ENCODE measurements at places on chromosomes 2 and 18.
A peak's percentile ranks its signal among the peaks of the same experiment; 100 is the strongest.

- DNase-seq, result no peak
These were observed 137.0 kb downstream of the NCKAP5 start for GRCh38 chr2:133431289-133431688.

DNA sequence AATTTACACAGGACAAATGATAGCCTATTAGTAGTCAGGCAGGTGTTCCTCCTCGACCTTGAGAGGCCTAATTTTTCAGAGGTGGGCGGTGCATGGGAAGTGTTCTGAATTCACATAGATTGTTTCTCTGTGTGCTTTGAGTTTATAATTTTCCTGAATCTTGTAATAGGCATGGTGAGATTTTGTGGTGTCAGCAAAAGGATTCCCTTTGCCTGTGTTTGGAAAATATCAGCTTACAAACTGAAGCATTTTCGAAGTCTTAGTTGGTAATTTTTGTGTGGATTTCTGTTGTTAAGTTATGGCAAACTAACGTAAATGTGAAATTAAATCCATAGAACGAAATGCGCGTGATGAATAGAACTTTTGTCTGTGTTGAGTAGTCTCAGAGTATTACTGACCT, 194.0 kb upstream of the RBMS1 start:
- DNase-seq, result no peak

- no peak for DNase-seq
These were observed at the start of gene LRP1B for GRCh38 chr2:142131010-142131669. TSS of gene LRP1B (minus strand) at chr2:142131016. CDS start at chr2:142130729, 287 bp downstream.

DNA sequence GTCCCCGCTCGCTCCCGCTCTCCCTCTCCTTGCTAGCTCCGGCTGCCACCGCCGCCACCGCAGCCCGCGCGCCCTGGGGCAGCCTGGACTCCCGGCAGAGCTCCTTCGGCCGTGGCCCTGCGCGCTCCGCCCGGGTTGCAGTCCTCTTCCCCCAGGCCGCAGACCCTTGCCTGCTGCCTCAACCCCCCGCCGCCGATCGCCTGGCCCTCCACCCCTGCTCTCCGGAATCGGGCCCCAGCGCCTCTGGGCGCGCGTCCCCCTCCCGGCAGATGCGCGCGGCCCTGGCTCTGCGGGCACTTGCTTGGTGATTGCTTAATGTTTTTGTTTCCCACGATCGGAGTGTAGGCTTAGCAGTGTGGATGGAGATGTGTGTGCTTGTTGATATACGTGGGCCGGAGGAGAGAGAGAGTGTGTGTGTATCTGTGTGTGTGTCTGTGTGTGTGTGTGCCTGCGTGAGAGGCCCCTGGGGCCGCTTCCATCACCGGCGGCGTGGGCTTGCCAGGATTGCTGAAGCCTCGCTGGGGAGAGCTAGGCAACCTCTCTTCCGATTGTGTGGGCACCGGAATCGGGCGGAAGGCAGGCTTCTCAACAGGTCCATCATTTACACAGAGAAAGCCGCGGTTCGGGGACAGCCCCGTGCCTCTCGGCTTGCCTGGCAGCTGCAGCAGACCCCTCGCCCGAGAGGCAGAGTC, 877 bp downstream of the INHBB start:
- DNase-seq, result no peak

DNA sequence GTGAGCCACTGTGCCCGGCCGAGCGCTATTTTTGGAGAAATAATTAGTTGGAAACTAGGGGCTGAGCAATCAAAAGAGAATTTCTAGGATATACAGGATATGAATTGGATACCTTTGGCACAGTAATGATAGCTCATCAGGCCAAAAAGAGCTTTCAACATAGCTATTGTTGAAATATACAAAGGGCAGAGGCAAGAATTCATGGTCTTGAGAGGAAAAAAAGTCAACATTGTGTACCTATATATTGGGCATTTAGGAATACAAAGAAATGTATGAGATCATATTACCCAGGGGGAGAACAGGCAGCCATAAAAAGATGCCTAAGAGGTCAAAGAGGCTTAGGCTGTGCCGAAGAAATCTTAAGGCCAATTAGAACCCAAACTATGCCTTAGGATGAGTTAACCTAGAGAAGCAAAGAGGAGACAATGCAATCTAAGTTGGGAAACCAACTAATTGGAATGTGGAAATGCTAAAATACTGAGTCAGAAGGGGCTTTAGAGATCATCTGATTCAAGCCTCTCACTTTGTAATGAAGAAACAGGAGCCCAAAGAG, 99.0 kb downstream of the RBBP8 start:
- DNase-seq, result no peak

- no peak for DNase-seq
These were observed 17.3 kb downstream of the NOL4 start for GRCh38 chr18:34207344-34207851.

- DNase-seq, result peak; percentile 59
These were observed 24.6 kb upstream of the CASP10 start for GRCh38 chr2:201158111-201158929.

DNA sequence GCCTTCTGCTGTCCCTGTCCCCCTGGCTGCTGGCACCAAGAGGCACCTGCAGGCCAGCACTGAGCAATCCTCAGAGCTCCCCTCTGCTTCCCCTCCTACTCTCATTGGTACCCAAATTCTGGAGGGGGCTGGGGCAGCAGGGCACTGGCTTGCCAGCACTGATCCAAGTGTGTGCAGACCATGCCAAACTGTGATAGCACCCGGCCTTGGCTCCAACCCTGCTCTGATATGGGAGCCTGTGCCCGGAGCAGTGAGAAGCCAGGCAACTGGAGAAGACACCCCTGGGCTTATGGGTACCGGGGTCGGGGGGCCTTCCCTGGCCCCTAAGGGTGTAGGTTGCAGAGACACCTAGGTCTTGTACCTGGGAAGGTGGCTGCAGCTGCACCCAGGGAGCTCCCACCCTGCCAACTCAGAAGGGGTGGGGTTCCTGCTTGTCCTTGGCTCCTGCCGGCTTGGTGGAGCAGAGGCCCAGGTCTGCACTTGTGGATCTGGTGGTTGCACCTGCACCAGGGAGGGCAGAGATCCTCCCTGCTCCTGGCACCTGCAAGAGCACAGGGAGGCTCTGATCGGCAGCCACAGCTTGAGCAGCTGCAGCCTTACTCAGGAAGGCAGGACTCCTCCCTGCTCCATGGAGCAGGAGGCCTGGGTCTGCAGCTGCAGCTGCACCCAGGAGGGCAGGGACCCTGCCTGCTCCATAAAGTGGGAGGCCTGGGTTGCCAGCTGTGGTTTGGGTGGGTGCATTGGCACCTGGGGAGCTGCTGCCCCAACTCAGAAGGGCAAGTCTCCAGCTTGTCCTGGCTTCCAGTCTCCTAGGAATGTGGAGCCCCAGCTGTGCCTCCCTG, 96.3 kb downstream of the BCL2L11 start:
- no peak for DNase-seq

- DNase-seq, result no peak
These were observed 1.9 kb upstream of the GRP start for GRCh38 chr18:59218018-59218417.

DNA sequence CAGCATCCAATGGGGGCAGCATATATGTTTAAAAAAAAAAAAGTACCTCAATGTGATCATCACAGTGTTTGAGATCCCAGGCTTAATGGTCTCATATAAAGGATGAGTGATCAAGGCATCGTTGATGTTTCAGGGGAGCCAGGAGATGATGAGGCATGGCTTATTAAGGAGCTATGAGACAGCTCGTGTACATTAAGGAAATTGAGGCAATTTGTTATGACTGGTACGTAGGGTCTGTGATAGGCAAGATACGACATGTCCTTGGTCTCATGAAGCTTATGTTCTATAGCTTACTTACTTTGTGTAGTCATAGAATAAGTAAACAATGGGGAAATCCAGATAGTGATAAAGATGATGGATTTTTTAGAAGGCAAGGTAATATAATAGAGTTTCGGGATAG, 49.1 kb upstream of the FAM171B start:
- DNase-seq, result no peak

DNA sequence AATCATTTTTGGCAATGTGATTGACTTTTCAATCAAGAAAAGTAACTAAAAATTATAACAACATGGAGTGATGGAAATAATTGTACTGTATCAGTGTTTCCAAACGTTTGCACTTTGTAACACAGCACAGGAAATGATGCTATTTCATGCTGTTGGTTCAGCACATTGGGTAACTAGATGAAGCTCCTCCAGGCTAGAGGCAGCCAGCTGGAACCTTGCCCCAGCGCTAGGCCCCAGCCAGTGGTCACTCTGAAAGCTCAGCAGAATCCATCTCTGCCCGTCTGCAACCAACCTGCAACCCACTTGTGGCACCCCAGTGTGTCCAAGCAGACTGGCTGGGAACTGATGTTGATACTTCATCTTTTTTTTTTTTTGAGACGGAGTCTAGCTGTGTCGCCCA, 15.3 kb downstream of the UNC50 start:
- no peak for DNase-seq

DNA sequence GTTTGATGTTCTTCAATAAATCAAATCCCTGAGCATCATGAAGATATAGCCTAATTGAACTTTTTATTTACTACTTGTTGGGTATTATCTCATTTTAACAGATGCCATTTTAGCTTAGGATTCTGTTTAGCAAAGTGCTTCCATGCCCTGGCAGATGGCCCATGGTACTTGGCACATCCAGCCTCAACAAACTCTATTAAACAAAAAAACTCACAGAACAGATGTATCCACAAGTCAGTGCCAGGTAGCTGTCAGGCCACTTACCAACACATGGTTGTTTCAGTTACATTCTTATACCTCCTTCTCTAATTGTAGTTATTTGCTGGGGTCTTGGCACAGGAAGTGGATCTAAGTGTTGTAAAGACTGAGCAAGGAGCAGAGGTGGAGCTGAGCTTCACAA, 29.6 kb downstream of the GAD1 start:
- no peak for DNase-seq

DNA sequence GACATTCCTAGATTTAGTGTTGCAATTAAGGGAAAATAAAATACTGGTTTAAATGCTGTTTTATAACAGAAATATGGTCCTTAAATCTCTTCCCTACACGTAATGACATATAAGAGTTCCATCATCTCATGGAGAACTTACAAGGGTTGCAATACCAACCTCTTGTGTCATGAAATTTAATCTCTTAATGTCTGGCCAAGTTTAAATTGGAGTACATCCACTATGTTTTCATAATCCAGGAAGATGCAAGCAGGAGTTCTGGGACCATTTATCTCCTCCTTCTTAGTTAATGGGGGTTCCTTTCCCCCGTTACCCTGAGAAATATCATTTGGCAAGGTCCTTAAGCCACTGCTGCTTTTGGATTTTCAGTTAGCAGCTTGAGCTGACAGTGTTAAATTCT, 126.0 kb upstream of the ACVR2A start:
- no peak for DNase-seq

- no peak for DNase-seq
These were observed 70.2 kb upstream of the DAPL1 start for GRCh38 chr2:158724803-158725381.

DNA sequence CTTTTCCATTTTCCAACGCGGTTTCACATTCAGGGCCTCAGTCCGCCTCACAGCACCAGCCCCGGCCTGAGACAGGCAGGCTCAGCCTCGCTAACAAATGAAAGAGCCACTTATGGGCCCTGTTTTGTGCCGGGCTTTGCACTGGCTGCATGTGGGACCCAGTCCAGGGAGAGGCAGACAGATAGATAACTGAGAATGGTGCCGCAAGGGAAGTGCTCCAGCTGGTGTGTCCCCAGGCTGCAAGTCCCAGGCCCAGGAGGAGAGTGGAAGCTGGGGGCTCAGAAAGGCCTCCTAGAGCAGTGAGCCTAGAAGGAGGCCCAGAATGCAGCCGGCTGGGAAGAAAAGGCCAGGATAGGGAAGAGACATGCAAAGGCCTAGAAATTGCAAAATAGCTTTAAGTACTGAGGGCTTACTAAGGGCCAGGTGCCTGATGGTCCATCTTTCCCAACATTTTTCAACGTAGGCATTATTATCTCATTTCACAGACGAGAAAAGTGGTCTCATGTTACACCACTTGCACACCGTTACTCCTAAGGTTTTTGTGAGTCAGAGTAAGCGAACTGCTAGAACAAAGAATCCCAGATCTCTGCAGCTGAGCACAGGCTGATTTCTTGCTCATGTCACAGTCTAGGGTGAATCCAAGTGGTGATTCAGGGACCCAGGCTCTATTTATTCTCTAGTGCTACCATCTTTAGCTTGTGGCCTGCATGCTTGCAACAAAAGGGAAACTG, 26.0 kb downstream of the ADRA2B start:
- peak; percentile 5 for DNase-seq

DNA sequence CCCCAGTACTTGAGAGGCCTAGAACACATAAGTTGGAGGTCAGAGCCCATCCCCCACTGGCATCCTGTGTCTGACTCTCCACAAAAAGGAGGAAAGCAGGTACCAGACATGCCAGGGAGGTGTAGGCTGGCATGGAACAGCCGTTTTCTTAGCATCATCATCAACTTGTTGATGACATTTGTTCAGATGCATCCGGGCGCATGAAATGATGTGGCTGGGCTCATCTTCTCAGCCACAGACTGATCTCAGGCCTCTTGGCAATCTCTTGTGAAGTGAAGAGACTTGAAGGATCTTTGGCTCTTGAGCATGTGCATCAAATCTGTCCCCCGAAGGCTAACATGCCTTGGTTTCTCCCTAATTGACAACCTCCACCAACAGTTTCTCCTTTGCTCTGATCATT, 243.3 kb downstream of the TSN start:
- no peak for DNase-seq

DNA sequence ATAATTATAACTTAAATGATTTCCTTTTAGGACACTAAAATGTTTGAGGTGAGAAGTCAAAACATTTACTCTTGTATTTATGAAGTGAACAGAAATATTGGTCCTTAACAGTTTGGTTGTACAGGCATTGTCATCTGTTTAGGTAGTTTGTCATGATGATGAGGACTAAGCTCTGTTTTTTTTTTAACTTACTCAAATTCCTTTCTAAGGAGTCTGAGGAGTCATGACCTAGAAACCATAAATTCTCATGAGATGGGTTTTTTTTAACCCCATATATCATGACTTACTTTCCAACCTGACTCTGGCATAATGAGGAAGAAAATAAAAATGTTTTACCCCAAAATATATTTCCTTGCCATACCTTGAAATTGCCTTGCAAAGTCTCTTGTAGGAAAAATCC, 1176.2 kb downstream of the SUCLG1 start:
- no peak for DNase-seq

Measured in GM12864 (cell line).